H9 (cell line): ENCODE measurements at places on chromosomes 13 and 19.

DNA sequence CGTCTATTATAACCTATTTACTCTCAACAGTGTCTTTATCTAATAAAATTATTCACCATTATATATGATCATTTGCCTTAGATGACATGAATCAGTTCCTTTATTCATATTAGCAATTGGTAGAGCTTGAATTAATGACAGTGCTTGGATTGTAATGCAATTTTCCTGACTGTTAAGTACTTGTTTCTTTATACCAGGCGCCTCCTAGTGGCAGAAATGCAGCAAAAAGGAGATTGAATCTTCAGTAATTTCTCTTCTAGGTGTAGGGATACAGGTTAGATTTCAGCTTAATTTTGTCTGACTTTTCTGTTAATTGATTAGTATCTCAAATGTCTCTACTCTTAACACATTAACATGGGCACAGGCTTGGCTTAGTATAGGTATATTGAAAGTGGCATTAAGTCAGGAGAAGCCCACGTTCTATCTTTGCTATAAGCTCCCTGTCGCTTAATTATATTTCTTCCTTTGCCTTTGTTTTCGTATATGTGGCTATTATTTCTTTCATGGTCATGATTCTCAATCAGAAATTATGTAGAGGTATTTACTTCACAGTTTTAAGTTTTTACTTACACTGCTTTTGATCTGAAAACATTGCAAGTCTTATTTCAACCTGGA, 9.1 kb upstream of the LHFPL6 start:
- peak; percentile 44 for DNase-seq

- DNase-seq = no peak
Measured at GRCh38 chr13:49840266-49840665, 47.8 kb upstream of the KPNA3 start.

DNA sequence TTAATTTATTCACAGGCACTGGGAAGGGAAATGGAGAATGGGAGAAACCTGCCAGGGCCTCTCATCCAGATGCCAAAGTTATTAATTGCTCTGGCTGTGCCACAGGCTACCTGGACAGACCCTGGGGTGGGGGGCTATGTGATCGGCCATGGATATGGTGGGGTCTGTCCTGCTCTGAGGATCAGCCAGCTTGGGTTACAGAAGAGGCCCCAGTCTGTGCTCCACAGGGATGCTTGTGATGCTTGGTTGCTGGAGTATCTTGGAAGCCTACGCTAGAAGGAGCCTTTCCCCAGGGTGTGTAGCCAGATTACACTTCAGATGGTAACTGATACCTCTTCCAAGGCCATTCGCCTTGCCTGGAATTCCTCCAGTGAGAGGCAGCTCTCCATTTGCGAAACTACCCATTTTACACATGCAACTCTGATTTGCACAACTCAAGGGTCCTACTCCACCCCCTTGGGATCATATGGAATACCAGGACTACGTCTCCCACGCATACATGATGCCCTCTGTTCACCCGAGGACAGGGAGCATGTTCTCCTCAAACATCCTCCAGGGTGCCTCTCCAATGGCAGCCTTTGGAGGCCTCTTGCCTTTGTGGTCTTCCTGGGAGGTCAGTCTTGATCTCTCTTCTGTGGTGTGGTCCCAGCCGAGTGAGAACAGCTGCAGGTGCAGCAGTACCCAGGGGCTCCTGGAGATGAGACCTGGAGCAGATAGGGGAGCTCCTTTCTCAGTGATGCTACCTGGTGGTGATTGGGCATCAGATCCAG, 186.6 kb upstream of the TSHZ3 start:
- DNase-seq = no peak

GRCh38 chr13:29956853-29957252, 106.4 kb upstream of the UBL3 start:
- DNase-seq = no peak

DNA sequence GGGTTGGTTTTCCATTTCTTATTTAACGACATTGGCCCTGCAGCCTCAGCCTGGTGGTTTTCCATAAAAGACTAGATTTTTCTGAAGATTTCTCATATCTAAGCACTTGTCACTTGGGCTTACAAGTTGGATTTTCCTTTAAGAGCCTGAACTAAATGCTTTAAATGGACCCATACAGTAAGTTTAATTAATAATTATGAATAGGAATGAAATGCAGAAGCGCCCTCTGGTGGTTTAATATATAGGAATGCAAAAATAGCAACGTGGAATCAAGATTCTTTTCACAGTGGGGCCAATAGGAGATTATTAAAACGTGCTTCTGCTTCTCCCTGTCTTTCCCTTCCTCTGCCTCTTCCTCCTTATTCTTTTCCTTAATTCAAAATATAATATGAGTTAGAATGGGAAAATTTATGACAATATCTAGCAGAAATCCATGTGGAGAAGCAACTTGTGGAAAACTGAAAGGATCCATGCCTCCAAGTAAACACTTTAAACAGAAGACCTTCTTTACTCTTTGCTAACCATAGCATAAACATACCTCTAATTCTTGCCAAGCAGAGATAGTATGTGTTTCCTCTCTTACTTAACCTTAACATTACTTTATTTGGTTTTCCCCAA, 324.0 kb downstream of the GPC5 start:
- DNase-seq = no peak

GRCh38 chr13:111046590-111047141, 68.4 kb upstream of the ARHGEF7 start:
- no peak for DNase-seq
